ENCODE measurements at places on chromosomes 4 and X. TPM values are rescaled to one million over a fixed set of nuclear protein-coding genes. Genes with fewer than 3 reads are reported as not detected.

PAGE2 gene
- total RNA-seq, result not detected

DUSP9 gene
- not detected for total RNA-seq

GRCh38 chr4:40686081-40686913 lies 56.6 kb upstream of the RBM47 start:
- DNase-seq, result no peak

TBX22 gene
- total RNA-seq, result not detected

DUSP21 gene
- total RNA-seq, result not detected

DNA sequence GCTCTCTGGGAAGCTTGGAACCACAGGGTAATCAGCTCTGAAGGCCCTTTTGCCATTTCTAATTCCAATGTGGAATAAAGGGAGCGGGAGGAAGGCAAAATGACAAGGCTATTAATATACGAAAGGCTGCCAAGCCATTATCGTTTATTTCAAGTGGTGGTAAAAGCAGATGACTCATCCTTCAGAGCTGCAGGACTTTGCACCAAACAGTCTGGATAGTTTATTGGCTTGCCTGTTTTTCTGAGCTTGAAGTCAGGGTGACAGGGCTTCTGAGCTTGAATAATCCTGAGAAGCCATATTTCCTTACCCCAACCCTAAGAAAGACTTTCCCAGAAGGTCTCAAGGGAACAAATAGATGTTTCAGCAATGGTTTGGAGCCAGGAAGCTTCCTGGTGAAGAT lies 7.7 kb upstream of the GABRE start:
- no peak for DNase-seq

DNA sequence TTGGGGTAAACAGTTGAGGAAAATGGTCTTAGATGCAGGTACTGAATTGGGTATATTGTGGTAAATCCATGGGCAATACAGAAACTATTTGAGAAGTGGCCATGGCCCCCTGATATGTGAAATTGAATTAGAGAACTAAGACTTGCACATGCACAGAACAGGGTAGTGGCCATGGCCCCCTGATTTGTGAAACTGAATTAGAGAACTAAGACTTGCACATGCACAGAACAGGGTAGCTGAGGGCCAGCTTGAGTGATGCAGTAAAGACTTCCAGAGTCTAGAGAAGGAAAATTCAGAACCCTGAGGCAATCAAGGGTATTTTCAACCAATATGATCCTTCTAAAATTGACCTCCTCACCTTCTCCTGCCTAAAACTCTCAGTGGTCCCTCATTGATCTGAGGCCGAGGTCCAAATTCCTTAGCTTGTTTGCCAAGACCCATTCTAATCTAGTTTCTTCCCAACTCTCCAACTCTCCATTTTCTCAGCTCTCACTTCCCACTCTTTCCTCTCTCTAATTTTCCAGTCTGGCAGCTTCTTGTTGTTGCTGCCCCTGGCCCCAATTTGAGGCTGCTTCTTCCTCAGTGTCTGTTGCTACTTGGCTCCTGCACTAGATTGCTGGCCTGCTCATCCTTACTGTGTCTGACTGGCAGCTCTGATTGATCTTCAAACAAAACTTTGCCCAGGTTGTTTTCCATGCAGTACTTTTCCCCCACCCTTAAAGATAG lies 72.4 kb downstream of the FRAS1 start:
- DNase-seq, result no peak

IQCM gene
- not detected for total RNA-seq

- DNase-seq, result no peak
Measured at GRCh38 chr4:186717556-186717955, 6.1 kb downstream of the FAT1 start.

DNA sequence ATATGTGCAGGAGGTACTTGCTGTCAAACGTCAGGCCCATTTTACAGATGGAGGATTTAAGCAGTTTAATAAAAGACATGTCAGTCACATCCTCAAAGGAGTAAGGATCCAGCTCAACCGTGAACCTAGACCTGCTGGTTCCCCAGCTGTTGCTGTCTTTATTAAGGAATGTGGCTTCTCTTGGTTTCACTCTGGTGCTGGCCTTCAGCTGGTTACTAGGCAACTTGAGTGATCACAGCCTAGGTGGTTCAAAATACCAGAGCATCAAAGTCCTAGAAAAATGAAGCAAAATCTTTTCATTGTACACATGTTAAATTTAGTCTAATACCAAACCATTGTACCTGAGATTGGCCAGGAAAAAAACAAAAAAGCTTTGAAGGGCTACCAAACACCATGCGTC lies 32.7 kb upstream of the GLRA2 start:
- DNase-seq, result no peak

GRCh38 chrX:74277846-74278245 lies 26.1 kb upstream of the ZCCHC13 start:
- DNase-seq, result no peak

NXF2 gene
- not detected for total RNA-seq

GRCh38 chrX:56366901-56367300 lies 134.7 kb downstream of the KLF8 start:
- no peak for DNase-seq

- DNase-seq, result peak; percentile 12
Measured at GRCh38 chr4:113979148-113979904, at the start of gene ARSJ. Gene ARSJ, minus strand, starts transcription at chr4:113979647. Its CDS starts 813 bp downstream, at chr4:113978834.

CLIC2 gene
- 21.6 TPM for total RNA-seq

DNA sequence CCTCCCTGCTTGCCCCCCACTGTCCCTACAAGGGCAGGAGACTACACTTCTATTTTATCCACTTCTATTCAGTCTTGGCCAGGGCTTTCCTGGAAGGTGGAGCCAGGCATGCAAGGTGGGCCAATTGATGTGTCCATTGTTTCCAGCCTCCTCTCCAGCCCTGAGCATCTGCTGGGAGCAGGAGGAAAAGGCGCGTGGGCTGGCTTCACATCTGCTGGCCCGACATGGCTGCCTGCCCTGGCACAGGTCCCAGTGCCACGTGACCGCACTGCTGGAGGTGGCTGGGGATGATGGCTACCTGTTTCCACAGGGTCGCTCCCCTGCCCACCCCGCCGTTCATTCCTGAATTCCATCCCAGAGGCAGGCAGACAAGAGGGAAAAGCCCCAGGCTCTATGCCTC lies 247.7 kb downstream of the AFAP1 start:
- DNase-seq, result peak; percentile 27

Data from tibial nerve (tissue), 4 donors.